ENCODE measurements at places on chromosomes 3 and 15. TPM values are rescaled to one million over a fixed set of nuclear protein-coding genes. Genes with fewer than 3 reads are reported as not detected.

- no peak for DNase-seq
Observed at GRCh38 chr3:79039192-79039591, 728.6 kb downstream of the ROBO1 start.

- DNase-seq = no peak
Observed at GRCh38 chr3:196772897-196773296, 33.2 kb downstream of the PAK2 start.

- no peak for DNase-seq
Observed at GRCh38 chr3:25103391-25103790, 324.7 kb upstream of the RARB start.

GRCh38 chr3:38332201-38332600 is 14.4 kb upstream of the XYLB start:
- no peak for DNase-seq

Gene KLF15
- polyA plus RNA-seq = not detected

GRCh38 chr3:38579551-38580449 is 69.7 kb downstream of the SCN5A start:
- DNase-seq = no peak
